ENCODE measurements at places on chromosomes 12 and 14.

DNA sequence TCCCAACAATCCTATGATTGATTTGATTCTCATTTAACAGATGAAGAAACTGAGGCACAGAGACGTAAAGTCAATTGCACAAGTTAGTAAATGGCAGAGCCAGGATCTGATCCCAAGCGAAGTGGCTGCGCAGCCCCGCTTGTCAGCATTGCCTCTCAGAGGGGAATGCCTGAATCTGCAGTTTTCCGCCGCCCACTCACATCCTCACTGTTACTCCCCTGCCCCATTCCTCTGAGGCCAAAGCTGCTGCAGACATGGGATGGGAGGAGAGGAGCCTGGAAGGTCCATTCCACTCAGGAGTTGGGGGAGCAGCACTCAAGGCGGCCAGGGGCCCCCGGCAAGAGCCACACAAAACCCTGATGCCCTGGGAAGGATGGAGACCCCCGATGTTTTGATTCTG lies 1.0 kb downstream of the NRIP2 start:
- no peak for DNase-seq

DNA sequence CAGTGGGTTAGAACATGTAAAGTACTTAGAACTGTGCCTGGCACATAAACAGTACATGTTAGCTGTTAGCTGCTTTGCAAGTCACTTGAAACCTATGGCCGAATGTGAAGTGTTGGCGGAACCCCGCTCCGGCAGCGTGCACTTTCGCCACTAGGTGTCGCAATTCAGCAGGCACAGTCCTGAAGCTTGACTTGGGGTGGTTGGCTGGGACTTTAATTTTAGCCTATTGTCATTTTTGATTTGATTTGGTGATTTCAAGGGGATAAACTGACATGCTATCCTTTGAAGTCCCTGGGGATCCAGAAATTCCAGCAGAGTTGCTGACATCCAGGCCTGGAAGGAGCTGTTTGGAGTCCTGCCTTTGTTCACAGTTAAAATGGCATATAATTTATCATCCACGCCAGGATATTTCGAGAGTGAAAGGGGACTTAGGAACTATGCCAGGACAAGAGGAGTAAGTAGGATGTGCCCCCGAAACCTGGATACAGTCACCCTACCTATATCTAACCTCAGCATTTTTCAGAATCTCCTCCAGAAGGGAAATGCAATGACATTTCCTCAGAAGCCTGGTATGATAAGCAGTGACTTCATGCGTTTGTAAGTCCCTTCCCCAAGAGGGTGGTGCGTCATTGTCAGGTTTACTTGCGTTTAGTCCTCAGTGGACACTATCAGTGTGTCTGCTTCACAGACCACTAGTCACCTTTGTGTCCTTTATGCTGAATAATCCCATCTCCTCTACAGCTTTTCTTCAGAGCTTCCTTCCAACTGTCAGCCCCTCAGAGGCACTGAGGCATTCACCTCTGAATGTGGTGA lies 3.5 kb upstream of the TSPAN9 start:
- DNase-seq = peak; percentile 74

GRCh38 chr14:68109132-68109900 lies 289.7 kb downstream of the RAD51B start:
- no peak for DNase-seq

GRCh38 chr12:77606348-77606747 lies 224.3 kb upstream of the NAV3 start:
- no peak for DNase-seq

- DNase-seq = no peak
These were observed 75.9 kb downstream of the NINJ2 start for GRCh38 chr12:587132-588023.

DNA sequence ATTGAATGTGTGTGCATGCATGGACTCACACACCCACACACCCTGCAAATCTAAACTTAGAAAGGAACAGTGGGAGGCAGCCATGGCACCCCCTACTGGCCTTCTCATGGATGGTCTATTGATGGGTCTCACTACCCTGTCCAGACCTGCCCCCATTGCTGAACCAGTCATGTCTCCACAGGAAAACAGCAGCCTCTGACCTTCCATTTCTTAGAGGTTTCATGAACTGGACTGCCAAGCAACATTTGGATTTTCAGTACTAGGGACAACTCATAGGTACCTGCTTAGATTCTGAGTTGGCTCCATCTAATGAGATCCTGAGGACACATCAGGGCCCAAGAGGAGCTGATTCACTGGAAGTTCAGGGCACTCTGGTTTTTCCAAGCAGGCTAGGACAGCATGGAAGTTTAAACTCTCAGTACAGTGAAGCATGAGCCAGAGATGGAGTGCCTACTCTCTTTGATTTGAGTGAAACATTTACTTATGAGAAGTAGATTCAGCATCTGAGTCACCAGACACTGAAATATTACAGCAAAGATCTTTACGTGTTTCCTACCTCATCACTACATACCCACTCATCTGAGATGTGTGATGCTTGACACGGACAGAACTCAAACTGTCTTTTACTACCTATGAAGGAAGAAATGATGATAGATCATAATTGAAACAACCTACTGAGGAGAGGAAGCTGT lies 98.9 kb upstream of the PLEKHG7 start:
- no peak for DNase-seq
